ENCODE measurements at places on chromosomes 12 and 14.
A peak's percentile ranks its signal among the peaks of the same experiment; 100 is the strongest.

DNA sequence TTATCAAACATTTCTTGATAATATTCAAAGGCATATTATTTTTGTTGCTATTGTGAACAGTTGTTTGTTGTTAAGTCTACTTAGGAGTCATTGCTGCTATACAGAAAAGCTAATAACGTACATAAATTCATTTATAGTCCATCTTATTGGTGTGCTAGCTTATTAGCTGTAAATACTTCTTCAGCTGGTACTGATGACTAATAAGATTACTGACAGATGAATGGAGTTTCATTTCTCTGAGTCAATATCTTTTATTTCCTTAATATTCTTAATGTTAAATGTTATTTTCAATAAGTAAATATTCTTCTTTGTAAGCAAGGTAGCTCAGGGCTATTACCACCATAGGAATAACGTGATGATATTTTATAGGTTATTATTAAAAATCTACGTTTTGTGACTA is 139.4 kb upstream of the SLCO1C1 start:
- DNase-seq: no peak

- DNase-seq: no peak
These were observed 12.1 kb downstream of the SERPINA5 start for GRCh38 chr14:94593376-94593748.

DNA sequence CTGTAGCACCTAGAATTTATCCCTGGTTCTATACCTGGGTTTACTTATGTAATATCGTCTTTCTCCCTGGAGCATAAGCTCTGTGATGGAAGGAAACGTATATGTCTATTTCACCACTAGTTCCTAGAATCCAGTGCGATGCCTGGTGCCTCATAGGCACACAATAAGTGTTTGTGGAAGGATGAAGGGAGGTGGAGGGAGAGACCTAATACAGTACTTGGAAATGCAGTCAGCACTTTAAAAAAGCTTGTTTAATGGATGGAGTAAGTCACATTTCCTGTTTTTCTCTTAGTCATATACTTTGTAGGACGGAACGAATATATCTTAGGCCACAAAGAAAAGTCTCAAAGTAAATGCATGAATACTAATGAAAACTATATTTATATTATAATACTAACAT is 186.5 kb upstream of the HMGA2 start:
- no peak for DNase-seq

GRCh38 chr12:14567351-14568162 is at the start of gene PLBD1:
PLBD1 (minus strand) TSS chr12:14567883; CDS start chr12:14567696, 187 bp downstream.
- no peak for DNase-seq

DNA sequence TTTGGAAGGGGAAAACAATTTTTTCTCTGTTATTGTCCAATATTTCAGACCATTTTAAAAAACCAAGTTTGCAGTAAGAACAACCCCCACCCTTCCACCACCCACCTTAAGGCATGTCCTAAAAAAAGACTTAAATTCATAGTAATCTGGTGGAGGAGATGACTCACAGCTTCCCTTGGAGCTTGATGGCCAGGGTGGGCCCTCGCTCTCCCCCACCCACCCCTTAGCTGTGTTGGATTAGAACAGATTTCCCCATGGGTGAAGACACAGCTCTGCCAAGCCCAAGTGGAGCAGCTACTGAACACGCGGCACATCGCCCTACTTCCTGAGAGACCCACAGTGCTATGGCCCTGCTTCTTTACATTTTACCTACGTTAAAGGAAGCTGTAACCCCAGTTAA is 140.3 kb downstream of the GCH1 start:
- no peak for DNase-seq

GRCh38 chr12:62969695-62970094 is 34.7 kb upstream of the PPM1H start:
- DNase-seq: no peak

GRCh38 chr12:54301428-54302048 is 723 bp upstream of the NFE2 start:
- no peak for DNase-seq

DNA sequence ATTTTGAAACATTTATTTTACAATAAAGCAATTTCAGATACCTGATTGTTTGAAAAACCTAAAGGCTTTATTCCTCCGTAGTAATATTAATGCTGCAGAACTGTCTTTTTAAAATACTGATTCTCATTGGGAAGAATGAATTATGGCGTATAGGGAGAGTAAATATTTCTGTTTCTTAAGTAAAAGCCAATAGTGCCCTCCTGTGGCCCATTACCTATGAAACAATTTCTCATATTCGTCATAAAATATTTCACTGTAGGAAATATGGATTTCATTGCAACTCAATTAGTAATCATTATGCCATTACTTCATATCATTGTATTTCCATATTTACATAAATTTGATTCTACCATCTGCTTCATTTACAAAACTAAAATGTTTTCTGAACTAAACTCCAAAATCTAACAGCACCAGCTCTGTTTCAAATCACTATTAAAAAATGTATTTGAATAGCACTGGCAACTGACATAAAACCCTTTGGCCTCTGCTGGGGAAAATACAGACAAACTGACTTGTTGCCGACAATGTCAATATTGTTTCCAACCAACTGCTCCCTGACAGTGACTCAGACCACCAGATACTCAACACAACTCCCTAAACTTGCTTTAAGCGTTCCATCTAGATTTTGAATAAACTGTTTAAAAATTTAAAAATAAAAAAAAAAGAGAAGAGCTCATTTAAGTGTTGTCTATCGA is 290.3 kb downstream of the NAV3 start:
- no peak for DNase-seq

DNA sequence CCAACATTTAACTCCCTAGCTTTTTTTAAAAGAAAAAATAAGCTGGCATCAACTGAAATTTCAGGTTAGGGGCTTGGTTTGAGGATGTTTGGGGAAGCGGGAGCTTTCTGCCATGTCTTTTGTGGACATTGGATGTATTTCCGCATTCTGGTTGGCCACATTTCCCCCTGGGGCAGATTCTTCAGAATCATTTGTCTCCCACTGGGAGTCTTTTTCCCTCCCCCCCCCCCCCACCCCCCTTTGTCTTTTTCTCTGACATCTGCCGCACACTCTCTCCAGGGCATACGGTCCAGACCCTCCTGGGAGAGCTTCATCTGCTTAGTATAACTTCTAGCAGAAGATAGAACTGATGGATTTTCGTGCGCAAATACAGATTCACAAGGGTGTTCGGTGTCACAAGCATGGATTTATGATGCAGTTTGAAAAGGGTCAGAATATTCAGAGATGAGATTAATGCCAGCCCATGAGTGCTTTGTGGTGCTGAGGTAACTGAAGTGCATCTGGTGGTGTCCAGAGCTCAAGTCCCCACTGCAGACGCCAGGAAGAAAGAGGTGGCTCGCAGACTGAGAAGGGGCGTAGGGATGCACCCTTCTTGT is 40.2 kb downstream of the ETV6 start:
- no peak for DNase-seq

- DNase-seq: no peak
These were observed 26.8 kb upstream of the VPS33A start for GRCh38 chr12:122293081-122293480.

GRCh38 chr12:101013993-101014392 is 196.0 kb downstream of the SLC5A8 start:
- DNase-seq: no peak

- no peak for DNase-seq
These were observed 7.0 kb downstream of the COL2A1 start for GRCh38 chr12:47997321-47997720.

- peak; percentile 14 for DNase-seq
These were observed 215.7 kb upstream of the CRY1 start for GRCh38 chr12:107309020-107309419.

GRCh38 chr14:24948261-24948847 is 101.6 kb downstream of the STXBP6 start:
- no peak for DNase-seq

DNA sequence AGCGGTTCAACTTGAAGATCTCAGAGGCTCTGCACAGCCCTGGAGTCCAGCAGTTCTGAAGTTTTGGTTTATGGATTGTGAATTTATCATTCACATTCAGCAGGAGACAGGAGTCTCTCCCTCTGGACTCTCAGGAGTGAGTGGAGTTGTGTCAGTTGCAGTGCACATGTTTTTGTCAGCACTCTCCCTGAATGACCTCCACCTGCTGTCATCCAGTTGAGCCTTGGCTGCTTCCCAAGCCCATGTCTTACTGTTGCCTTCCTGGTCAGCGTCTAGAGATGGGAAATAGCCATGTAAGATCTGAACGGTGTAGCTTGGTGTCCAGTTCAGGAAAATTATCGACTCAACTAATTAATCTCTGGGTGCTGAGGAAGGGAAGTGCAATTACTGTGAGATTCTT is 133.2 kb downstream of the PRKCH start:
- DNase-seq: no peak

DNA sequence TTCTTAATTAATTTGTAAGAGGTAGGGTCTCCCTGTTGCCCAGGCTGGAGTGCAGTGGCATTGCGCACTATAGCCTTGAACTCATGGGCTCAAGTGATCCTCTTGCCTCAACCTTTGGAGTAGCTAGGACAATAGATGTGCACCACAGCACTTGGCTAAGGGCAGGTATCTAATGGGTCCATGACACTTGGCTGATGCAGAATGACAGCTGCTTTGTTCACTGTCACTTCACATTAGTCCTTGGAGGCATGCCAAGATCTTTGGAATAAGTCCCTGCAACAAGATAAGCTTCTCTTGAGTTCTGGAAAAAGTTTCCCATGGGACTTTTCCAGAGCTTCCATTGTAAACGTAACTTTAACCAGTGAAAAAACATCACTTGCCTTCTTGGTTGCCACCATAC is 23.4 kb downstream of the COQ6 start:
- DNase-seq: no peak

DNA sequence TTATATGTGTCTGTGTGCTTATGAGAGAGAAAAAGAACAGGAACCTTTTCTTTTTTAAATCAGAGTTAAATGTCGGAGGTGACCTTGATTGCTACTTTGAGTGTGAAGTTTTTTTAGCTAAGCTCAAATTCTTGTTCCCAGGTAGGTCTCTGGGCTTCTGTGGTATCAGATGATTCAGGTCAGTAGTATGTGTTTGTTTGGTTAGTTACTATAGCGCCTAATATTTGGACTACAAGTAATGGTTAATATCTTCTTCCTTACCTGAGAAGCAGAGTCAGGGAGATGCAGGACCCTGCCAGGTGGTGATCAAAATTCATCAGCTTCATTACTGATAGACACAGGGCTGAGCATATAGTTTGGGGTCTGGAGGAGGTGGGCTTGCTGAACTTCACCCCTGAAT is 30.8 kb downstream of the ADCK1 start:
- DNase-seq: no peak
